ENCODE measurements at places on chromosomes 2 and 18.

- DNase-seq: no peak
Observed at GRCh38 chr2:109312902-109313301, 183.9 kb downstream of the SH3RF3 start.

GRCh38 chr2:120680136-120680761, 55.4 kb upstream of the GLI2 start:
- DNase-seq: peak; percentile 86

GRCh38 chr18:10899481-10899880, 249.9 kb downstream of the PIEZO2 start:
- peak; percentile 52 for DNase-seq

GRCh38 chr18:49618742-49619681, 57.2 kb downstream of the LIPG start:
- no peak for DNase-seq

- DNase-seq: no peak
Observed at GRCh38 chr2:84906108-84906899, 848 bp downstream of the TMSB10 start.

- no peak for DNase-seq
Observed at GRCh38 chr18:62371436-62371835, 46.3 kb downstream of the TNFRSF11A start.

- peak; percentile 74 for DNase-seq
Observed at GRCh38 chr18:22282311-22283115, 113.1 kb downstream of the GATA6 start.

GRCh38 chr2:6309415-6310255, 556.1 kb downstream of the CMPK2 start:
- no peak for DNase-seq
